ENCODE measurements at places on chromosomes 13 and 19. TPM values are rescaled to one million over a fixed set of nuclear protein-coding genes. Genes with fewer than 3 reads are reported as not detected.

NTN5 gene
- total RNA-seq, result 1.6 TPM

NEK3 gene
- total RNA-seq, result 10.3 TPM

F2RL3 gene
- total RNA-seq, result 2.8 TPM

BCAM gene
- 55.4 TPM for total RNA-seq

NLRP4 gene
- not detected for total RNA-seq

KLF2 gene
- 164 TPM for total RNA-seq

SHD gene
- 1.2 TPM for total RNA-seq

Data from spleen (tissue), 13 donors.